ENCODE measurements at places on chromosomes 12 and 14.

GRCh38 chr14:86501611-86502010 lies 971.7 kb downstream of the FLRT2 start:
- no peak for DNase-seq

GRCh38 chr12:6416596-6416995 lies 28.2 kb upstream of the CD27 start:
- peak; percentile 60 for DNase-seq

DNA sequence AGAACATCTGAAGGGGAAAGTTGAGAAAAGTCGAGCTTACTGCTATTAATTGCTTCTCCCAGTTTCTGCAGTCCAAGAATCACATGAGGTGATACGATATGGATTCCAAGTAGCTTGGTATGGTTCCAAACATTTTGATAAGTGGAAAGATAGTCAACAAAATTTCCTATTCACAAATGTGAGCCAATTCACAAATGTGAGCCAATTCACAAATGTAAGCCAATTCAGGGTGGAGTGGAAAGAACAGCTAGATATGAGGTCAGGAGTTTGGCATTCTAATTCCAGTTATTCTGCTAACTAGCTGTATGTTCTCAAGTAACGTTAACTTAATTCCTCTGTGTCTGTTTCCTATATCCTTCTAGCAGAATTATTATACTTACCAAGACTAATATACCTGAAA lies 37.6 kb upstream of the DHRS4 start:
- DNase-seq = no peak

- no peak for DNase-seq
These were observed 11.5 kb upstream of the KANSL2 start for GRCh38 chr12:48693572-48693971.

GRCh38 chr12:85130646-85131045 lies 94.5 kb downstream of the LRRIQ1 start:
- no peak for DNase-seq

DNA sequence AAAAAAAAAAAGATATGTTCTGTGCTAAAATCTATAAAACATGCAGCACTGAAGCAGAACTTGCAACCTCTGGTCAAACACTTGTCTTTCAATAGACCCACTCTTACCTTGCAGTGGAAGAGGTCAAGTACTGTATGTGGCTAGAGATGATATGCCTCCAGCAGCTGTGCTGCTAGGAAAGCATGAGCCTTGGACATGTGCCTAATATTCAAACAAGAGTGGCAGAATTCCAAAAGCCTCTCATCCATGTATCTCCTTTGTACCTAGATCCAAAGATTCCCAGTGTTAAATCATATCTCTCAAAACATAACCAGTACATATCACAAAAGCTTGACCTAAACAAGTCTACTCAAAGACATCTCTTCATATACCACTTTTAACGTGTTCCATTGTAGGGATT lies 105.0 kb upstream of the CPNE8 start:
- no peak for DNase-seq

GRCh38 chr14:95903616-95904107 lies 27.0 kb downstream of the TUNAR start:
- DNase-seq = no peak

GRCh38 chr14:90757452-90757851 lies 58.8 kb downstream of the TTC7B start:
- no peak for DNase-seq

GRCh38 chr12:30021051-30021833 lies 237.5 kb upstream of the TMTC1 start:
- DNase-seq = no peak

- DNase-seq = no peak
These were observed 48.8 kb upstream of the VRK1 start for GRCh38 chr14:96748362-96748761.

GRCh38 chr12:3560295-3560620 lies 69.3 kb downstream of the PRMT8 start:
- DNase-seq = no peak

- no peak for DNase-seq
These were observed 34.6 kb downstream of the FIGNL2 start for GRCh38 chr12:51813931-51814310.

DNA sequence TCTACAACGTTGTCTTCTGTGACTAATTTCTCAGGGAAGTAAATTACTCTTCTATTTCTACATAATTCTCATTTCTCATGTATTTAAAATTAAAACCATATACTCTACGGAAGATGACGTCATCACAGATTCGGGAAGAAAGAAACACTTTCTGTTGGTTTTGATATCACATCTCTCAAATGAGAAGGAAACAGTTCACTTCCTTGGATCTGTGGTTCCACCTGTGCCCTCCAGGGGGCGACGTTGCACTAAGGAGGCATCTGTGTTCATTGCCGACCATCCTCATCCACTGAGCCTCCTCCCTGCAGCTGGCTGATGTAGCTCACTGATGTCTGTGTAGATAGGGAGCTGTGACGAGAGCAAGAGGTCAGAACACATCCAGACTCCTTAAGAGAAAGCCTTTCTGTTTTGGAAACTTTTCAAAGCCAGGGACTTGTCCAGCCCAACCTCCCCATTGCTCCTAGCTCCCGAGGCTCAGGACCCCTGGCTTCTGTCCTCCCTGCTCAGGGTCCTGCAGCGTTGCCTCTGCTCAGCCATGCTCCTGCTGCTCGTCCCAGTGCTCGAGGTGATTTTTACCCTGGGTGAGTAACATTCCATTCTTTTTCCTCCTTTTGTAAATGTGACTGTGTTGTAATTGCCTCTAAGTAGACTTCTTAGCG lies 172.7 kb upstream of the OR4E1 start:
- DNase-seq = no peak

- peak; percentile 89 for DNase-seq
These were observed 214.8 kb downstream of the CHST11 start for GRCh38 chr12:104671409-104672095.

GRCh38 chr14:33510063-33510481 lies 440.8 kb downstream of the EGLN3 start:
- no peak for DNase-seq

- DNase-seq = no peak
These were observed 5.4 kb downstream of the SRSF5 start for GRCh38 chr14:69772082-69773017.

GRCh38 chr12:70251661-70252060 lies 8.4 kb downstream of the CNOT2 start:
- DNase-seq = no peak

GRCh38 chr14:59215322-59215721 lies 26.9 kb downstream of the DAAM1 start:
- DNase-seq = peak; percentile 86

GRCh38 chr12:28879379-28879778 lies 269.7 kb upstream of the FAR2 start:
- DNase-seq = no peak

DNA sequence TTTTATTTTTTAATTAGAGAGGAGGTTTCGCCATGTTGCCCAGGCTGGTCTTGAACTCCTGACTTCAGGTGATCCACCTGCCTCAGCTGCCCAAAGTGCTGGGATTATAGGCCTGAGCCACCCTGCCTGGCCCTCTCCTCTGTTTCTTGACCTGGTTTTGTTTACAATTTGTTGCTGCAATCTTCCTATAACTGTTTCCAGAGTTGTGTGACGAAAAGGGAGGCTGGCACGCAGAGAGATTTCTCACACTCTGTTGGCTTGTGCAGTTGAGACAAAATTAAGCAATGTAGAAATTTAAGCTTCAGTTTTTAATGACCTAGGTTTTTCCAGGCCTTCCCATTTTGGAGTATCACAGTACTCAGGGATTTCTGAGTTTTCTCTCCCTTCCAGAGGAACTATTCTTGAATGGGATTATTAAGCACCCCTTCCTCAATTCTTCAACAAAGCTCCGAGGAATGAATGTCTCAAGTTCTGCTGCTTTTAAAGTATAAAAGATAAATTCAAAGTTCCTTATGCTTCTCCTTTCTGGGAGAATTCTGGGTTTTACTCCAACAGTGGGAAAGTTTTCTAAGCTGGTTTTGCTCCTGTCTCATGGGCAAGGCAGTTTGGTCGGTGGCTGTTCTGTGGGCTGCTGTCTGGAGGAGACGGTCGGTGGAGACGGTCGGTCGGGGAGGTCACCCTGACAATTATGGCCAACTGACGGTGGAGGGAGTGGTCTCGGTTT lies 20.4 kb upstream of the FOS start:
- peak; percentile 66 for DNase-seq

- DNase-seq = no peak
These were observed 573.0 kb downstream of the FOXG1 start for GRCh38 chr14:29339494-29340172.

GRCh38 chr12:27505761-27506160 lies 18.2 kb upstream of the PPFIBP1 start:
- no peak for DNase-seq

- DNase-seq = no peak
These were observed 45.7 kb downstream of the TRAFD1 start for GRCh38 chr12:112170971-112171596.

DNA sequence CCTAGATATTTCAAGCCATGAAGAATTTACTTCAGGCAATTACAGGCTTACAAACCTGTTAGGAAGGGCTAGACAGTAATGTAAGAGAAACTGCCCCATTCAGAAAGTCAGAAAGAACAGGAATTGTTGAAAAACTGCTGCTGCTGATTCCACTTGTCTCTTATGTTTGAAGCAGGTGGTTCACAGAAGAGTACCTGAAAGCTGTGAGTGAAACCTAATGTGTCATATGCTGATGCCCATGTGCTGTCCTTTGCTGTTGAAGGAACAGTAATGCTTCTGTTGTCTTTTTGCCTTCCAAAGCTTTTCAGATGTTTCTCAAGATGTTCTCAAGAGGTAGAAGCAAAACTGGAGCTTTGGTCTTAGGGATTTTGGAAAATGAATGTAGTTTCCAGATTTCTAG lies 39.0 kb downstream of the MNAT1 start:
- no peak for DNase-seq
